ENCODE measurements at places on chromosomes 3 and 15. TPM values are rescaled to one million over a fixed set of nuclear protein-coding genes. Genes with fewer than 3 reads are reported as not detected.

BNC1 gene
- 0.22 TPM for total RNA-seq

SNTN gene
- total RNA-seq, result 0.59 TPM

SNRPA1 gene
- total RNA-seq, result 23.6 TPM

FAM240A gene
- not detected for total RNA-seq

Data from spinal cord (tissue), 10 donors.